Left ventricle myocardium superior (tissue), 1 donor: ENCODE measurements at places on chromosomes 5 and 9. TPM values are rescaled to one million over a fixed set of nuclear protein-coding genes. Genes with fewer than 3 reads are reported as not detected.

GRCh38 chr9:131169563-131170240, 44.3 kb downstream of the NUP214 start:
- no peak for DNase-seq

DNA sequence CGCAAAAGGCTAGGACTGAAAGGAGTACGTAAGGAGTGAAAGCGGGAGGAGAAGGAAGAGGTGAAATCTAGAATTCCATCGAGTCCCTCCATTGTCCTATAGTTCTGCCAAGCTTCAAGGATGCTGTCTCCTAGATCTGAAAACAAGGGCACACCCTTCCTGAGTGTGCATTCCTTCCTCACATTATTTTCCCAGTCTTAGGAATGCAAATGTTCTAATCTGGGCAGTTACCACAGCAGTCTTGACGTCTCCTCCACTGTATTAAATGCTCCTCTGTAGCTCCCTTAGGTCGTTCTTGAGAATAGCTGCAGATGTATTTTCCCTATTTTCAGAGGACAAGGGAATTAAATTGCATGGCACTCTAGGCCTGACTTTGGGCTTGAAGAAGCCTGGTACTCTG, 127.6 kb downstream of the SLIT3 start:
- no peak for DNase-seq

DNA sequence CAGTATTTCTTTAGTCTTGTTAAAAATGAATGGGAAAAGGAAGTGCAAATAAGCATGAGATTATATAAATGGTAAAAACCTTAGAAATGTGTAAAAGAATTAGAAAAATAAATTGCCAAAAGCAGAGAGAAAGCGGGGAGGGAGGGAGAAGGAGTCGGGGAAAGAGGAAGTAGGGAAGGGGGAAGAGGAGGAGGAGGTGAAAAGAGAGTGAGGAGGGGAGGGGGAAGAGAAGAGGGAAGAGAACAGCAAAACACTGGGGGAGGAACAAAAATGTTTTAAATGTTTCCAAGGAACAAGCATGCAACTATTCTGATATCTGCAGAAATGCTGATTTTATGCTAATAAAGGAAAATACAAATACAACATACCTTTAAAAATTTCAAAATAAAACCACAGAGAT, 317.5 kb downstream of the PIK3R1 start:
- DNase-seq: no peak

DNA sequence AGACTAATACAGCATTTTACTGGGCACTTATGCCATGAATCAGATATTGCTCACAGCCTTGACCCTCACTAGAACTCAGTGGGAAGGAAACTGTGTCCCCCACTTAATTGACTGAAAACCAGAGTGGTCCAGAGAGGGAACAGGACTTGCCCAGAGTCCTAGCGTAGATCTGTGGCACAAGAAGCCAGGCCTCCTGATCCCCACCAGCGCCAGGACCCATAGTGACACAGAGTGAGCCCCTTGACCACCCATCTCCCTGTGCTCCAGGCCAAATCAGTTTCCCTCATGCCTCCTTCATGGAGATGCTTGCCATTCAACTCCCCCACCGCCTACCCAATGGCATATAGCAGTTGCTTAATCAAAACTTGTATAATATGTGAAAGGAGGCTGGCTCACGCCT, 8.3 kb downstream of the KIF12 start:
- DNase-seq: no peak

- no peak for DNase-seq
Measured at GRCh38 chr9:95363051-95363841, 45.7 kb upstream of the FANCC start.

- no peak for DNase-seq
Measured at GRCh38 chr5:141753971-141754713, 72.1 kb upstream of the ARAP3 start.

DNA sequence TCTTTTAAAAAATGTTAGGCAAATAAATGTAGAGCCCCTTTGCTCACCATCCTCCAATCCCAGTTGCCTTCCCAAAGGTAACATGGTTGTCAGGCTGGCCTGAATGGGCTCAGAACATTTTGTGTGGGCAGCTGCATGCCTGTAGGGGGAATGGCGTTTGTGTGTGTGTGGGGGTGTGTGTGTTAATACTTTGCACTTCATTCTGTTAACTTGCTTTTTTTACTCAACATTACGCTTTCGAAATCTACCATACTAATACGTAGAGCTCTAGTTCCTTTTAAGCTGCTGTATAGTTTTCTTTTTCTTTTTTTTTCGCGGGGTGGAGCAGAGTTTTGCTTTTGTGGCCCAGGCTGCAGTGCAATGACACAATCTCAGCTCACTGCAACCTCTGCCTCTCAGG, 14.0 kb downstream of the MYOZ3 start:
- DNase-seq: no peak

DNA sequence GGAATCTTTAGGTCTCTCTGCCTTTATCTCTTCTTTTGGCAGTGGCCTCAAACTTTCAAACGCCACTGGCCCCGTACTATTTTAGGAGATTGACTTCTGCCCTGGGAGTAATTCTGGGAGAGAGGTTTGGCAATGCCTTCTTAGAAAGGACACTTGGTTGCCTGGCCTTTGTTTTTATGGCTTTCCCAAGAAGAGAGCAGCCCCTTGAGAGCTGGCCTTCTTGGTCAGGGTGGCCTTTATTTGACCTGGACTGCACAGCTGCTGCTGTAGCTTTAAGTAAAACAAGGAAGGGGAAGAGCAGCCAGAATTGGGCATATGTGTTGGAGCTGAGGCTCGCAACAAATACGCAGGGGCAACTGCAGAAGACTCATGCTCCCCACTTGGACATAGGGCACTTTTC, 60.8 kb downstream of the PTPN3 start:
- no peak for DNase-seq

DNA sequence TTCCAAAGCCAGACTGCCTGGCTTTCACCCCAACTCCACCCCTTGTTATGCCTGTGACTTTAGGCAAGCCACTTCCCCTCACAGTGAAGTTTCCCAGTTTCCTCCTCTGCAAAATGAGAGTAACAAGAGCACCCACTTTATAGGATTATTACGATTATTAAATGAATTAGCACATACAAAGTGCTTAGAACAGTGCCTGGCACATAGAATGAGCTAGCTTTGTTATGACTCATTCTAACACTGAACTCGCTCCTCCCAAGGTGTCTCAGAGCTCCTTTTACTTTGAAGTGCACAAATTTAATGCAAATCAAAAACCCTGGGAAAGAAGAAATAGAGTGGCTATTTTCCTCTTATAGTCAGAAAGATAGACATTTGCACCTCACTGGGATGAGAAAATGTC, 34.3 kb downstream of the DNAH5 start:
- no peak for DNase-seq

GRCh38 chr5:74851684-74852353, 14.4 kb downstream of the FAM169A start:
- no peak for DNase-seq

DNA sequence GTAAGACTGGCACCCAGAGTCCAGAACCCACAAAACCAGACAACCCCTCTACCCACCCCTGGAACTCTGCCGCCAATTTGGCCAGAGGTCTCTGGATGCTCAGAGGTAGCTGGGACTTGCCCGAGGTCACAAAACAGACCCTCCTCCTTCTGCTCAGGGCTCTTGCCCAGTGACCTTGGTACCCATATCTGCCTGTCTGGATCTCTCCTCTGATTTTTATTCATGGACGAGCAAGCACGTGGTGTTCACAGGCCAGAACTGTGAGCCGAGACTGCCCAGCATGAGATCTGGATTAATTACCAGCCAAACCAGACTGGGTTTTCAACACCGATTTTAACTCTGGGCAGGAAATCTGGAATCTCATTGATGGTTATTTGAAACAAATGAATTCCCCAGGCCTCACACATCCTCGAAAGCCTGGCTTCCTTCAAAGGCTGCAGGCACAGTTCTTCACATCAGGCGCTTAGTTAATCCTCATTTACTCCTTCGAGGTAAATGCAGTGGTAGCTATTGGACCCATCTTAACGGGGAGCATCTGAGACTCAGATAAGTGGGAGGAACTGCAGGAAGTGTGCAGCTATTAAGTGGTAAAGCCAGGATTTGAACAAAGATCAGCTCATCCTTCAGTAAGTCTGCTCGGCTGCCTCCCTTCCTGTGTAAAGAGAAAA, 21.4 kb downstream of the COL27A1 start:
- no peak for DNase-seq

- DNase-seq: no peak
Measured at GRCh38 chr5:150529555-150529954, 21.6 kb downstream of the NDST1 start.

Gene INSL6
- not detected for total RNA-seq

DNA sequence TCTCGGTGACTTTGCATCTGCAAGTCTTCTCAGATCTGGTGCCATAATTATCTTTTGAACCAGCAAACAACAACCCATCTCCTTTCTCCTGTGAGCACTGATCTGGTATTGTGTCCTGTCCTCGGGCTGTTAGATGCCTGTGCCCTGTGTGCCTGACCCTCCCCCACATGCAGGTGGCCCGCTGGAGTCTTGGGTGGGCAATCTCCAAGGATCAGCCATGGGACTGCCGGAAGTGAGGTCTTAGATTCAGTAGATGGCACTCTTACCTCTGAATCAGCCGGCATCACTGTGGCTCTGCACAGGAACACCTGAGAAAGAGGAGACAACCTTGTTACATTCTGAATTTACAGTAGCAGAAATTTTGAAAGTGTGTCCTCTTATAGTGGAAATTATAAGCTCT, 172.4 kb downstream of the IRX2 start:
- DNase-seq: no peak

- no peak for DNase-seq
Measured at GRCh38 chr9:13899924-13900323, 414.0 kb downstream of the NFIB start.

- no peak for DNase-seq
Measured at GRCh38 chr5:84191281-84191680, 193.4 kb downstream of the EDIL3 start.

DNA sequence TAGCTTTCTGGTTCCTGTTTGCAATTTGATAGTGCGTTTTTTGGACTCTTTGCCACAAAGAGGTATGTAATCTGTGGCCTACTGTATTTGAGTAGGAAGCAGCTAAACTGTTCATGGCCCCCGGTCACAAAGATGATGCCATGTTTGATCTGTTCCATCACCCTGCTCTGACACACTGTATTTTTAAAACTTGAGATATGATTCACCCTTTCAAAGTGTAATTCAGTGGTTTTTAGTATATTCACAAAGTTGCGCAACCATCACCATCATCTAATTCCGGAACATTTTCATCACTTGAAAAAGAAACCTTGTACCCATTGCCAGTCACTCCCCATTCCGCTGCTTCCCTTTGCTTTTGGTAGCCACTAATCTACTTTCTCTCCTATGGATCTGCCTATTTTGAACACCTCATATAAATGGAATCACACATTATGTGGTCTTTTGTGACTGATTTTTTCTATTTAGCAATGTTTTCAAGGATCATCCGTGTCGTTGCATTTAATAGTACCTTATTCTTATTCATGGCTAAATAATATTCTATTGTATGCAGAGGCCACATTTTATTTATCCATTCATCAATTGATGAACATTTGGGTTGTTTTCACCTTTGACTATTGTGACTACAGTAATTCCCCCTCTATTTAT, 141.6 kb downstream of the NR3C1 start:
- no peak for DNase-seq

- DNase-seq: no peak
Measured at GRCh38 chr5:1797103-1797800, 2.4 kb downstream of the MRPL36 start.

DNA sequence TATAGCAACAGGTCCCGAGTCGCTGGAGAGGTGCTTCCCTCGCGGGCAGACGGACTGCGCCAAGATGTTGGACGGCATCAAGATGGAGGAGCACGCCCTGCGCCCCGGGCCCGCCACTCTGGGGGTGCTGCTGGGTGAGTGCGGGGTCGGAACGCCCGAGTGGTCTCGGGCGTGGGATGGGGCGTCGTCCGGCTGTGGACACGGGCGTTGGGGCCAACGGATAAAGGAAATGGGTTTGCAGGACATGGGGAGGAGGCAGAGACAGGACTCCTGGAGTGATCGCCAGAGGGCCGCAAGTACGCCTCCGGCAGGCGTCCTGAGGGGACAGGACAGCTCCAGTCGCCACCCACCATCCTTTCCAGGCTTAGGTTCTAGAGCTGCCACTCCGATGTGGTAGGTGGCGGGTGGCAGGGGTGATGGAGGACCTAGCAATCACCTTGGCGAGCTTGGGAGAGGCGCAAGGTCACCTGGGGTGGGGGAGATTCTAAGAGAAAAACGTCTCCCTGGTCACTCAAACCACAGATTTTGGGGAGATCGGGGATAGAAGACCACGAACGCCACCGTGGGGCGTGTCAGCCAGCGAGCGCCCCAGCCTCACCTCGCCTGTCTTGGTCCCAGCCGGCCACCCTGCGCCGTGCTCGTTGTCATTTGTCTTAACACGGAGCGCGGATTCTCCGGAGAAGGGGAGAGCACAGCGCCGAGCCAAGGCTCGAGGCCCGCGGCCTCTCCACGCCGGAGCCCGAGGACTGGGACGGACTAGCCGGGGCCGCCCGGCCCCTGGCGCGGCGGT, 922 bp downstream of the LMX1B start:
- DNase-seq: no peak

GRCh38 chr5:92337772-92338234, 954.7 kb upstream of the ARRDC3 start:
- DNase-seq: no peak

- DNase-seq: no peak
Measured at GRCh38 chr5:181164076-181164952, 16.9 kb downstream of the OR2V2 start.

GRCh38 chr9:33455945-33456344, 8.6 kb upstream of the AQP3 start:
- DNase-seq: no peak

- no peak for DNase-seq
Measured at GRCh38 chr9:112552229-112553056, 65.8 kb downstream of the KIAA1958 start.

- DNase-seq: no peak
Measured at GRCh38 chr5:72125941-72126620, 18.8 kb downstream of the MAP1B start.

GRCh38 chr9:86752733-86753132, 194.6 kb downstream of the GAS1 start:
- DNase-seq: no peak

DNA sequence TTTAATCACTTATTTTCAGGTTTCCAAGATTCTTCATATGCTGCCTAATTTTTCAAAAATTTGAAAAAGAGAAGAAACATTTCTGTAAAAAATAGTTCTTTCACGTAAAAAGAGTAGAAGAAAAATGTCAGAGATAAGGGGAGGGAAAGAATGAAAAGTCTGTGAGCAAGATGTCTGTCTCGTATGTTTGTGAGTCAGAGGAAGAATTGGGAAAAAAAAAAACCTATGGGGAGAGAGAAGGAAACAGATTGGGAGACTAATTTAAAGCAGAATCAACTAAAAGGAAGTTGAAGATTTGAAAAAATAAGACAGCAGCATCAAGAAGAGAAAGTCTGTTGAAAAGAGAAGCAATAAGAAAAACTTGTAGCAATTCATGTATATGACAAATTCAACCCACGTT, 456.3 kb downstream of the HINT1 start:
- DNase-seq: no peak

GRCh38 chr5:17720071-17720470, 85.8 kb downstream of the TAF11L14 start:
- DNase-seq: no peak

GRCh38 chr5:113022661-113023060, 46.1 kb downstream of the DCP2 start:
- no peak for DNase-seq

Gene FBP2
- not detected for total RNA-seq
